NCI-H774 (cell line): ENCODE measurements at places on chromosomes 11 and 22.

DNA sequence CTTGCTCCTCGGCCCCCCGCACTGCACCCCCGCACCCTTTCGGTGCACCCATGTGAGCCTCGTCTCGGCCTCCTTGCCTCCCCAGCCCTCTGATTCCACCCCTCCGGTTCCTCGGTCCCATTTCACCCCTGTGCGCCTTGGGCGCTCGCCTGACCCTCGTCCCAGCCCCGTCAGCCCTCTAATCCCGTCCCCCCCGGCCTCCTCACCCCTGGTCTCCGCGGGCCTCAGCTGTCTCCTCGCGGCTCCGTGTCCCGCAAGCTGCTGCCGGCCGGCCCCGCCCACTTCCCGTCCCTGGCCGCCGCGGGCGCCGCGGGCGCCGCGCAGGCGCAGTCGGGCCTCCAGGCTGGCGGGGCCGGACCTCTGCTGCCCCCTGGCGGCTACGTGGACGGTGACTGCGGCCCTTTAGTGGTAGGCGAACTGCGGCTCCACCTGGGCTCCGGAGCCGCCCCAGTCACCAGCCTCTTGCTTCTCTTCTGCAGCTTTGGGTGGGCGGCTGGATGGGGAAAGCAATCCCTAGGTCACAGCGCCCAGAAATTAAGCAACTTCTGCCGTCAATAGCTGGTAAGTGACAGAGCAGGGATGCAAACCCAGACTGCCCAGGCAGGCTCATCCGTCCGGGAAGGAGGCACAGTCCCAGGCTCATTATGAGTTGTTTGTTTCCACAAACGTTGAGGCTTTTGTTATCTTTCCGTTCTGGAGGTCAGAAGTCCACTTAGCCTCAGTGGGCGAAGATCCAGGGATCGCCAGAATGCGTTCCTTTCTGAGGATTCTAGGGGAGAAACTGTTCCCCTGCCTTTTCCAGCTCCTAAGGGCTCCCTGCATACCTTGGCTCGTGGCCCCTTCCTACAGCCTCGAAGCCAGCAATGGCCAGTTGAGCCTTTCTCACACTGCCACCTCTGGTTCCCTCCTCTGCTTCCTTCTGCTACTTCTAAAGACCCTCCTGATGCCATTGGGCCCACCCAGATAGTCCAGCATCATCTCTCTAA is at the start of gene PPM1F:
PPM1F (minus strand) TSS at position 263 of the 986 bp plus-strand sequence. CDS start 6,800 bp downstream, outside the sequence.
- peak; percentile 66 for DNase-seq

DNA sequence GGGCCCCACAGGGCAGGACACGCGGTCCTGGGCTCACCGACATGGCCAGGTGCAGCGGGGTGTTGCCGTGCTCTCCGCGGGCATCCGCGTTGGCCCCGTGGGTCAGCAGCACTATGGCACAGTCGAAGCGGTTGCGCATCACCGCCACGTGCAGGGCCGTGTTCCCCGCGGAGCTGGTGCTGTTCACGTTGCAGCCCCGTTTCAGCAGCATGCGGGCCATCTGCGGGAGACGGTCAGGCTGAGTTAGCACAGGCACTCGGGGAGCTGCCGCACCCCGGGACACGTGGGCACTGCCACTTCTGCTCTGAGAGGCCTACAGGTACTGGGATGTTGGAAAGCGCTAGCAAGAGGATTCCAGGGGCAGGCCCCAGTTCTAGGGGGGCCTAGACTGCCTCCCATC is 22.3 kb upstream of the BAIAP2L2 start:
- no peak for DNase-seq

GRCh38 chr11:110196241-110196754 is 100.1 kb downstream of the RDX start:
- DNase-seq, result no peak

DNA sequence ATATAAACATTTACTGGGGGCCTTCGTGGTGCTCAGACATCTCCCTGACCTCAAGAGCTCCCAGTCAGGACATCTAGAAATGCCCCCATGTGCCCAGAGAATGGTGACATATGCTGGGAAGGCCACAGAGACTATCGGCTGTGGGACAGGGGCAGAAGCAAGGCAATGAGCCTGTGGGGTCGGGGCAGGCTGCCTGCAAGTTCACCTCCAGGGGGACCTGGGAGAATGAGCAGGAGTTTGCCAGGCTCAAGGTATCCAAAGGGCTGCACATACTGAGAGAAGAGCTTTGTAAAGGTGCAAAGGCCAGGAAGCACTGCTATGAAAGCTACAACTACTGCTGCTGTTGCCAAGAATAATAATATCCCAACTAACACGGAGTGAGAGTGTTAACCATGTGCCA is 233.9 kb downstream of the TENM4 start:
- DNase-seq, result no peak

DNA sequence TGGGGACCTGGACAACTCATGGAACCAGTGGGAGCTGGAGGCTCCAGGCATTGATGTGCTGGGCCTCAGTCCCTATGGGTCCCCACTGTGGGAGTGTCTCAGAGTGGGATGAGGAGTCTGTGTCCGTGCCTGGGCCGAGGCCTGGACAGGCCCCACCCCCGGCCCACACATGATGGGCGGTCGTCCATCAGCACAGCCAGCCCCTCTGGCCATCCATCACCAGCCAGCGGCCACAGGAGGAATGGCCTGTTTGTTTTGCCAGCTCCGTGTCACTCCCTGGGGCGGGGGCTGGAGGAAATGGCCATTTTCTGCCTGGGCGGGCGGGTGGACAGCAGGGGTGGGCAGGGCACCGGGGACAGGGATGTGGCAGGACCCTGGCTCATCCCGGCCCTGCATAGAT is 13.0 kb upstream of the TBX1 start:
- no peak for DNase-seq

DNA sequence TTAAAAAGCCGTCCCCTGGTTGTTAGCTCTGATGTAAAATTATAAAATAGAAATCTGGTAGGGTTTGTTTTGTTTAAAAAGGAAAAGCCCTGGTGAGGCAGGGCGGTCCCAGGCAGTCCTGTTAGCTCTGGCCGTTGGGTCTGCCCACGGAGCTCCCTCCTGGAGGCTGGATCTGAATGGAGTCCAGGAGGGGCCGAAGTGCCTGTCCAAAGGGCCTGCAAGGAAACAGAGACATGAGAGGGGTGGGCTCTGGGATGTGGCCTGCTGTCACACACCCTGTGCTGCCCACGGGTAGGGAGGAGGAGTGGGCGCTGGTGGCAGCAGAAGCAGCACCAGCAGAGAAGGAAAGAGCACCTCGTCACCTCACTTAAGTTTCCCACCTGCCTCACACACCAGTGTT is 11.3 kb upstream of the PMM1 start:
- no peak for DNase-seq

DNA sequence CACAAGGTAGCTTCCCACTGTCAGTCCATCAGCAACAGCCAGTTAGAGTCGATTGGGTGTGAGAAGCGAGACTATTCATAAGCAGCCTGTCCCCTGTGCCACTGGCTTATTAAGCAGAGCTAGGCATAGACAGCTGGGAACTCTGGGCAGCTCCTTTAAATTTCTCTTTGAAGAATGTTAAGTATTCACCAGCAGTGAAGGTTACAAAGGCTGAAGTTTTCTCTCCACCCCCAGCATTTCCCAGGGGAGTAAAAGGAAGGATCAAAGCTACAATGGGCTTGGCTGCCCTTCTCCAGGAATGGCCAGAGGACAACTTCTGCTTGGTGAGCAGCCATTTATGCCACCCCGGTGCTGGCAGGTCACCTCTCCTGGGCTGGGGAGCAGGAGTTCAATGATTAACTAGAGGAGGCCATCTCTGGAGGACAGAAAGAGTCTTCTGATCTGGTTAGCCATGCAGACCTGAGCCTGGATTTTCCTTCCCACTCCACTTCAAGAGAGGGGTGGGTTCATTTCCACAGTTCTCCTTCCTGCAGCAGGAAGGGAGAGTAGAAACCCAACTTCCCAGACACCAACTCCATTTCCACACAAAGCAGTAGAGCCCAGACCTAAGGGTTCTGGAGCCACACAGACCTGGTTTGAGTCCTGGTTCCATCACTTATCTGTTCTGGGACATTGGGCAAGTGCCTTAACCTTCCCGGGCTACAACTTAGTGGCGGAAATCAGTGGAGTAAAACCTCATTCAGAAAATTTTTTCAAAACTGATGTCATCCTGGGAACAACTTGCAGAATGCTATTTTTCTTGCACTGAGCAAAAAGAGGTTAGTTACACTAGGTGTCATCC is 22.6 kb downstream of the POU2AF3 start:
- DNase-seq, result no peak

DNA sequence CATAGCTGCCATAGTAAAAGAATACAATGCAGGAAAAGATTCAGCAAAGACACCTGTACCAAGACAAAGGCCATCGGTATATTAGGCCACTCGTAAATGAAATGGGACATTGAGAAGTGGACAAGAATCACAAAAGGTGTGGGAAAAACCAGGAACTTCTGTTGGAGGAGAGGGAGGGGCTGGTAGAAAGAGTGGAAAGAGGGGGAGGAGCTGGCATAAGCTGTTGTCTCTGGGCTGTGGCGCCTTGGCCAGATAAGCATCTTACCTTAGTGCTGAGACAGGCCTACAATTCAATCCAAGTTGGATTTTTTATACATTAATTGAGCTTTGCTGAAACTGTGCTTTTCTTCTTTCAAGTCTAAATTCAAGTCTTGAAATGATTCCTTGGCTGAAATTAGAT is 37.1 kb downstream of the ZNF202 start:
- DNase-seq, result no peak

- no peak for DNase-seq
Measured at GRCh38 chr11:3137486-3138177, 27.5 kb downstream of the OSBPL5 start.

DNA sequence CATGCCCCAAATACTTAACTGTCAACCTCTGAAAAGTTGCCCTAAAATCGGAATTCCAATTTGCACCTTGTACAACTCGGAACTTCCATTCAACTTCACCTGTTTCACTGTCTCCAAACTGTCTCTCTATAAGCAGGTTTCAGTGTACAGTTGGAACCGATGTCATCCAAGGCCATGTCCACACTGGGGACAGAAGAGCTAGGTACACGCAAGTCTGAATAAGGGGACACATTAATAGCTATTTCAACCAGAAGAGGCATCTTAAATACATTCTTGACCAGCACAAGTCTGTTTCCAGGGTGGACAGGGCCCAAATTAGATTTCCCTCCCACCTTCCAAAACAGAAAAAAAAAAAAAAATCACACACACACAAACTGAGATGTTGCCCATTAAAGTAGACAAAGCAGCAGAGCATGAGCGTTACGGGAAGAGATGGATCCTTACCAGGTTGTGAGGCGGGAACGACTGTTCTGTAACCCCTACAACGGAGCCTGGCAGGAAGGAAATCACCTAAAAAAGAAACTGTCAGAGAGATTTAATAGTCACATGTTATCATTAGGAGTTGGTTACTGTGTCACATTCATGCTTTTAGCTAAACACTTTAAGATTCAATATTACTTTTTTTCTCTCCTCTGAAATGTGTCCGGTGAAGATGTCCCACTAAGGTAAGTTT is 1.7 kb downstream of the CREBZF start:
- DNase-seq, result no peak

- no peak for DNase-seq
Measured at GRCh38 chr11:94559361-94559760, 7.8 kb upstream of the PIWIL4 start.

- DNase-seq, result no peak
Measured at GRCh38 chr11:32307913-32308312, 127.4 kb downstream of the WT1 start.

DNA sequence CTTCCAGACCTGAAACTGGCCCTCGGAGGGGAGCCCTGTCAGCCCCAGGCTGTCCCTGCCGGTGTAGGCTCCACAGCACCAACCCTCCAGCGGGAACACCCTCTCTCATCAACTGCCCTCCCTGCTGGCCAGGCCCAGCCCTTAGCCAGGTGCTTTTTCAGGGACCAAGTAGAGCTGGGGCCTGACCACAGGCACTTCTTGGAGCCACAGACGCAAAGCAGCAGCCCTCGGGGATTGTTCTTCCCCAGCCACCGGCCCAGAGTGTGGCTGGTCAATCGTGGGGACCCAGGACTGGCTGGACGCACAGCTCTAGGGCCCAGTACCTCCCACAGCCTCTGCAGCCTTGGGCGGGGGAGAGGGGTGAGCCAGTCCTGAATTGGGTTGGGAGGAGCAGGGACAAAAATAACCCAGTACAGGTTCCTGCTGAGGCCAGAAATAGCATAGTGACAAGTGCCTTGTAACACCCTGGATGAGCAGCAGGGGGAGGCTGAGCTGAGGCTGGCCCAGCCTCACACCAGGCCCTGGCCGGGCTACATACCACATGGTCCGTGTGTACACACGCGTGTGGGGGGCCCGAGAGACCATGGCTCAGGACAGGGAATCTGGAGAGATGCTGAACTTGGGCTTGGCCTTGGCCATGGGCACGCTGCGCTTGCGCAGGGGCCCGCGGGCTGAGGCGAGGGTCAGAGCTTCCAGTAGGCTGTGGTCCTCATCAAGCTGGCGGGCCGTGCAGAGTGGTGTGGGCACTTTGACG is 2.0 kb downstream of the KCNJ11 start:
- peak; percentile 9 for DNase-seq

DNA sequence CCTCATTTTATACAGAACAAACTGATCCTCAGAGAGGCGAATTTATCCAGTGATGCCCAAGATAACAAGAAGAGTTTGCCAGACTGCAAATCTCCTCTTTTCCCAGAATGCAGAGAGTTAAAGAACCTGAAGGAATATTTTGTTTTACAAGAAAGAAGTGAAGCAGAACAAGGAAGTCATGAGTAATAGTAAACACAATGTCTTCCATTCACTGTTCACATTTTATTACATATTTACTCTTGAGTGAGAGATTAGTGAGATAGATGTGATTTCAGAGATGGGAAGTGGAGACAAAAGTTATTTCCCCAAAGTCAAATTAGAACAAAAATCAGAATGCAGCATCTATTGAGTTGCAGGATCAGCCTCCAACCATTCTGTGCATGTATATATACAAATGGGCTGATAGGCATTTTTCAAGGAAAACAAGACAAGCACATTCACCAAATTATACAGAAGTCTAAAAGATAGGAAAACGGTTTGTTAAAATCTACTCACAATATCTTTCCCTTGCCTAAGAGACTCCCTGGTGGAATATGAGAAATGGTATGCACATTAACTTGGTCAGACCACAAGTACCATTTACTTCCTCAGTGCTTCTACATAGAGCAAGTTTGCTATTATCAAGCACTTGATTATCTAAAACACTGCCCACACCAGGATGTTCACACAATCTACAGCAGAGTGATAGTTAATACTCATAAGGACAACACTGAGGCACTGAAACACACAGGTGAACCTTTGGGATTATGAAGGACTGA is 12.0 kb downstream of the GUCY1A2 start:
- DNase-seq, result no peak

GRCh38 chr11:119356349-119357031 is 10.0 kb upstream of the MFRP start:
- no peak for DNase-seq
